Fibroblast of lung (primary cell): ENCODE measurements at places on chromosomes 3 and 15. TPM values are rescaled to one million over a fixed set of nuclear protein-coding genes. Genes with fewer than 3 reads are reported as not detected.

DNA sequence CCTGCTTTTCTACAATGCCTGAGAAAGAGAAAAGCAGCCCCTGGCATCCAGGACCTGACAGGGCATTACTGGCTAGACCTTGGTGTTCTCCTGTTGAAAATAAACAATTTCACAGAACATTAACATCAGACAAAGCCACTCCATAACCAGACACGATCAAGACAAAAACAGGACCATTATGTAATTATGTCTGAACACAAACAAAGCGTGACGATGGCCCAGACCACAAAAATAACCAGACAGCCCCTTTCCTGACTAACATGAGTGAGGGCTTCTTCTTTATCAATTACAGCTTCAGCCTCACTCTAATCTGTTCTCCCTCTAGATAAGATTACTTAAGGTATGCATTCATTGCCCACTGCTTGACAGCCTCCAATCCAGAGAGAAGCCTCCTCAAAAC lies 172.7 kb upstream of the LMCD1 start:
- no peak for DNase-seq

GRCh38 chr3:160225176-160226025 lies at the start of gene C3orf80:
Gene C3orf80, plus strand, starts transcription at chr3:160225422. Its CDS starts 214 bp downstream, at chr3:160225636.
- peak; percentile 52 for DNase-seq

DNA sequence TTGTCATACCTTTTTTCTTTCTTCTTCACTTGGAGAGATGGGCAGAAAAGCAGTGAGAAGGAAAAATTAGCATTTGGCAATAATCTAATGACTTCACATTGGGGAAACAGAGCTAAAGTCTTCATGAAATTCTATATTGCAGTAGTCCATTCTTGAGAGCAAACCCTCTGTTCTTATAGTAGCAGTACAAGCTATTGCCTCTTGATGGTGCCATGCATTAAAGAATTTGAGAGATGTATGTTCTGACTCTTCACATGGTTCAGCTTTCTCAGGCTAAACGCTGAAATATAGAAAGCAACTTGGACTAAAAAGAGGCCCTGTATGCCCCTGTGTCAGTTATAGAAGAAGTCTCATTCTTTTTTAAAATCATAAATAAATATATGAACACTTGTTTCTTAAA lies 36.0 kb downstream of the PHLDB2 start:
- DNase-seq, result peak; percentile 38

ABTB1 gene
- 7.9 and 11.8 TPM in 2 replicates for polyA plus RNA-seq

KIF7 gene
- polyA plus RNA-seq, result 2.9 and 3.6 TPM in 2 replicates

DISP2 gene
- 0.11 and 0.43 TPM in 2 replicates for polyA plus RNA-seq

GRCh38 chr3:142633073-142633472 lies 36.9 kb downstream of the PLS1 start:
- no peak for DNase-seq

- peak; percentile 67 for DNase-seq
Observed at GRCh38 chr3:44939581-44940036, 36.4 kb downstream of the ZDHHC3 start.

TMEM207 gene
- not detected in 2 replicates for polyA plus RNA-seq

GRCh38 chr3:76997733-76998132 lies 42.2 kb upstream of the ROBO2 start:
- peak; percentile 96 for DNase-seq

PLSCR2 gene
- polyA plus RNA-seq, result not detected in 2 replicates
